ENCODE measurements at places on chromosomes 3 and 15.
A peak's percentile ranks its signal among the peaks of the same experiment; 100 is the strongest.

- no peak for DNase-seq
Observed at GRCh38 chr3:45066109-45066801, 40.2 kb downstream of the CLEC3B start.

- no peak for DNase-seq
Observed at GRCh38 chr15:62109982-62110851, 43.4 kb downstream of the C2CD4A start.

GRCh38 chr15:51335538-51336410 is 2.6 kb downstream of the CYP19A1 start:
- DNase-seq: no peak

DNA sequence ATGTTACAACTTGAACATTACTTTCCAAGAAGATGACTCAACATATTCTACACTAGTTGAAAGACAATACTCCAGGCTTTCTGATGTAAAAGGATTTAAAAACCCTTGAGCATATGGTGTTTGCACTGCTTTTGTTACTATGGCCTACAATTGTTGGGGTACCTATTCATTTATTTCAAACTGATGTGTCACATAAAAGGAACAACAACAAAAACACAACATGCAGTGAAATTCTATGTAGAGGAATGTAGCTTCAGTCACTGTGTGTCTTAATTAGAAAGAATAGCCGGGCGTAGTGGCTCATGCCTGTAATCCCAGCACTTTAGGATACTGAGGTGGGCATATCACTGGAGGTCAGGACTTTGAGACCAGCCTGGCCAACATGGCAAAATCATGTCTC is 1.6 kb downstream of the SPATA16 start:
- DNase-seq: no peak

GRCh38 chr15:31905054-31905453 is 125.3 kb upstream of the CHRNA7 start:
- no peak for DNase-seq

DNA sequence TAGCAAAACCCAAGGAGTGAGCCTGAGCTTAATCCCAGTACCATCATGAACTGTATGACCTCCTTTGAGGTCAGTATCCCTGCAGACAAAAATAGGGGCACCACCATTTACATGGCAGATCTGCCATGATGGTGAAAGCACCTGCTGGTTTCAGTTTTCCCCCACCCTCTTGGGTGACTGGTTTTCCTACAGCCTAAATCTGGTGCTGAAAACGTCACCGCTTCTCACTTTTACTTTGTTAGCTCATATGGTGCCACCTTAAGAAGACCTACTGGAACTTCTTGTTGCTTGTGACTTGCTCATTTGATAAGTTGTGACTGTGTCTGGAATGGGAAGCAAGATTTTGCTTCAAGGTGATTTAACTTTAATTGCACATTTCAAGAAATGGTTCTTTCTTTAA is 5.1 kb downstream of the PPP1R2 start:
- peak; percentile 53 for DNase-seq
